ENCODE measurements at places on chromosomes 3 and 15.
A peak's percentile ranks its signal among the peaks of the same experiment; 100 is the strongest.

DNA sequence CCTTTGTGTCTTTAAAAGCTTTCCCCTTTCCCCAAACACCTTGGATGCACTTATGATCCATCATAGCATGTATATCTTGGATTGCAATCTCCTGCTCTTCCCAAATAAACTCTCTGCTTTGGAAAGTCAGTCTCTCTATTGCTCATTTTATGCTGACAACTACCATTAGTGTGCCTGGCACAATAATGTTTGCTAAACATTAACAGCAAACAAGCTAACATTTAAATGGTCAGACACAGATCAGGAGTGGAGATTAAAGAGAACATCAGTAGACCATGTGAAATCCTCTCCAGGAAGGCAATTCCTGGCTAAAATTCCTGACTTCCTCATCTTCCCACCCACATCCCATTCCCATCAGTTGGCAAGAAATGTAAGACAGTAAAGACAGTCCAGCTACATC, 44.3 kb upstream of the EIF1B start:
- DNase-seq = no peak

DNA sequence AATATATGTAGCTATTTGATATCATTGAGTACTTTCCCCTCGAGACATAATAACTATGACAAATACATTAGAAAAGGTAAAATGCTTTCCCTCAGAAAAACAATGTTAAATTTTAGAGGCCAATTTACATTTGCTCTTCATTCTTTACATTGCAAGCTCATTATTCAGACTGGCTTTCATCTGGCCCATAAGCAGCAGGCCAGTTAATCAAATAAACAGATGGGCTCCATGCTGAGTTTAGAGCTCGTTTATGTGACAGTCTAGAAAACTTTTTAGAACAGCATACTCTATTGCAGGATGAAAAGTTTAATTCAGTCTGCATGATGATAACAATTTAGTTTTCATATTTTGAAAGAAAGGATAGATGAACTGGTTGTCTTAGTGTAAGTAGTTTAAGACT, 150.6 kb downstream of the DUT start:
- peak; percentile 67 for DNase-seq

DNA sequence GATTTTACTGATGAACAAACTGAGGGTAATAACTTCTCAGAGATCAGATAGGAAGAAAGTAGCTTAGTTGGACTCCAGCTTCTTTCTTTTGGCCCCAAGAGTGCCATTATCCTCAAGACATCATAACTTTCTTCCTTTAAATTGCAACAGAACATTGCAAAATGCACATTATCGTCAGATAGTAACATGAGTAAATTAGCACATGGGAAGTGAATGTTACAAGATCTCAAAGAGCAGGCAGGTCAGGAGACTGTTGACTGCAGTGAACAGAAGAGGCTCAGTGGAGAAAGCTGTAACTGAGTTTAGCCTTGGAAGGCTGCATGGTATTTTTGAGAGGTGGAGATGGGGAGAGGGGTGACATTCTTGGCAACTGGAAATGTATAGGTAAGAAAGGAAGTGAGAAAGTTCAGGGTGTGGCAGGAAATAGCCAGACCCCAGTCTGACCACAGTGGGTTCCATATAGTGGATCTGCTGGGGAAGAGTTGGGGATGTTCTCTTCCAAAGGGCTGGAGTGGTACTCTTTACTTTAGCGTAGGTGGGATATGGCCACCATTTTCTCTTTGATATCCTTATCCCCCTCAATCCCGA, 307.7 kb downstream of the RPLP1 start:
- peak; percentile 48 for DNase-seq

DNA sequence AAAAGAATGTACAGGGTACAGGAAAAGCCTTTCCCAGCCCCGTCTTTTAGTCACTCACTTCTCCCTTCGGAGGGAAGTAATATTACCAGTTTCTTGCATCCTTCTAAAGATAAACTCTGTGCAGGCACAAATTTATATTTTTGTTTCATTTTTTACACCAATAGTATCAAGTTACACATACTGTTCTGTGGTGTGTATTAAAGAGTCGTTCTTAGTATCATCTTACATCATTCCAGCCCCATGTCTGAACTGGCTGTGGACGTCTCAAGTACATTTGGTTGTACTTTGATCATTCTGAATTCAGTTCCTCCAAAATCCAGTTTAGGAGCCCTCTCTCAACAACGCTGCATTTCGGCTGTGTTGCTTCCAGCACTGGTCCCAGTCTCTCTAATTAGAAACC, 68.7 kb downstream of the LMLN start:
- peak; percentile 61 for DNase-seq

DNA sequence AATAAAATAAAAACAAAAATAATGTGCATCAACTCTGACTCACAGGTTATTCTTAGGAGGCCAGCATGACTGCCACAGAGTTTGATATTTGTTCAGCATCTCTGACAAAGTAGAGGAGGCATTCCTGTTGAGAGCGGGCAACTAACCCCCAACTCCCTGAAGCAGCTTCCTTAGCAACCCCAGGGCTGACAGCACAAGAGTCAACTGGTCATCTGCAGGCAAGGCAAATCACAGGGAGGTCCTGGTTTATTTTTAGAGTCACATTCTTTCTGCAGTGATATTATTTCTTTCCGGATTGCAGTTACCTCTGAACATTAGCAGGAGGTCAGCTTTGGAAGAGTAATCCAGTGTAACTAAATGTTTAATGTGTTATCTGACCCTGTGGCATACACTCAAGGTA, 273.0 kb downstream of the PLCL2 start:
- DNase-seq = peak; percentile 43

- no peak for DNase-seq
Observed at GRCh38 chr3:89113344-89113743, 5.9 kb downstream of the EPHA3 start.

DNA sequence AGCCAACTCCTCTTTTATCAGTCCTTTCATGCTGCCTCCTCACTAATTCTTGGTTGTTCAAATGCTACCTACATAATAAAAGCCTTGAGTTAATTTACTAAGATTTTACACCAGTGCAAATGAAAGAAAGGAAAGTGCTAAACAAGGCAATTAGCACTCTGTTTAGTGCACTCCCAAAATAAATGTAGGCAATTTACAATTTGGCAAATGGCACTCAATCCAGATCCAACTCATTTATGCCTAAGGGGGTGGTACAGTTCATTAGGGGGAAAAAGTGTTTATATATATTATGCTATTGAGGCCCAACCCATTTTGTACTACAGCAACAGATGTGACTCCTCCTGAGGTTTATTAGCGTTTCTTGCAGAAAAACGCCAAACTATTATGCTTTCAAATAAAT, 370.1 kb downstream of the NR2F2 start:
- DNase-seq = no peak

DNA sequence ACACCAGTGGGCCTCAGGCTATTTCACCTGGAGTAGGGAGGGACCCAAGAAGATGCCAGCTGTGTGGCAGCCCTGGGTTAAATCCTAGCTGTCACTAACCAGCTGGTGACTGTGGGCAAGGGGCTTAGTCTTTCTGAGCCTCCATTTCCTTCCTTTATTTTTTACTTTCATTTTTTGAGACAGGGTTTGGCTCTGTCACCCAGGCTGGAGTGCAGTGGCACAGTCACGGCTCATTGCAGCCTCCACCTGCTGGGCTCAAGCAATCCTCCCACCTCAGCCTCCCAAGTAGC, 108.0 kb upstream of the SMAD3 start:
- DNase-seq = no peak

- DNase-seq = no peak
Observed at GRCh38 chr15:98217356-98217755, 256.9 kb downstream of the ARRDC4 start.

DNA sequence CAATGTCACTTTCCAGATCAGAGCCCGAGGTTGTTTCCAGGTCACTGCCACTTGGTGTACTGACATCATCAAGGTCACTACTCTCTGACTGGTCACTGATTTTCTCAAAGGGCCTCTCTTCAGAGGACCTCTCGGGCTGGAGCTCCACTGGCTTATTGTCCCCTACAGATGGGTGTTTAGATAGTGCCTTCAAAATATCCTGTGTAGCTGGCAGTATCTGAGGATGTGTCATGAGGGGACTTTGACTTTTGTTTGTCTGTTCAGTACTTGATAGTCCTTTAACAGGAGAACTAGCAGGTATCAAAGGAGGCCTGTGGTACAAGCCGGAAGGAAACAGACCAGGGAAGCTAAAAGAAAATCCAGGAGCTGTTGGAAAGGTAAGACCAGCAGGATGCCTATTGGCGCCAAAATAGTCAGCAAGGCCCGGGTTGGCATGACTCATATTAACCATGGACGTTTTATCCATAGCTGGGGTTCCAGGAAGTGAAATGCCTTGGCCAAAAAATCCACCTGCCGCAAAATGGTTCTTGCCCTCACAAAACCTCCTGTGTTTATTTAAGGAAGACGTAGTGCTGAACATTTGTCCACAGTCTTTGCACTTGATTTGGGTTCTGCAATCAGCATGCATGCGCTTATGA, 547.3 kb downstream of the MECOM start:
- DNase-seq = no peak

GRCh38 chr15:78174401-78174800, 25.2 kb downstream of the IDH3A start:
- no peak for DNase-seq
